ENCODE measurements at places on chromosomes 6 and 20.
A peak's percentile ranks its signal among the peaks of the same experiment; 100 is the strongest.

- no peak for DNase-seq
Observed at GRCh38 chr6:116364321-116364720, 6.4 kb upstream of the DSE start.

DNA sequence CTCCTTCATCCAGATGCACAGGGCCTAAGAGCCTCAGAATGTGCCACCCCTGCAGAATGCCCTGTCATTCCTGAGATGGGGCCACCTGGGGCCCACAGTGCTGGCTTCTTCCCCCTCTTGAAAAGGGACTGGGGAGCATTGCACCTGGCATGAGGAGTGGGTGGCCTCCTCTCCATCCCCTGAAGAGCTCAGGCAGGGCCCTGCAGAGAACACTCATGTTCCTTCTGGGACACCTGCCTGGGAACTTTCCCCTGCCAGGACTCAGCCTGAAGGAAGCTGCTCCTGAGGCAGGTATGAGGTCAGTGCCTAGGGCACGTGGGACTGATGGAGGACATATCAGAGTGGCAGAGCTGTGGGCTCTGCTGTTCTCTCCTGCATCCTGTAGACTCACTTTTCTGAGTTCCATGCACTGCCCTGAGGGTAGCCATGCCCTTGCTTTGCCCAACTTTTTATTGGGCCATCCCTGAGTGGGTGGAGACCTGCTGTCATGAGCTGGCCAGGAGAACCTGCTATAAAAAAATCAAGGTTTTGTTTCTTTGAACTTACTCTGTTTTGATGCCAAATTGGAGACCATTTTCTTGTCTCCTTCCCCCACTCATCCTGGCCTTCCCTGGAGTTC lies 19.5 kb downstream of the CCDC167 start:
- DNase-seq: no peak

DNA sequence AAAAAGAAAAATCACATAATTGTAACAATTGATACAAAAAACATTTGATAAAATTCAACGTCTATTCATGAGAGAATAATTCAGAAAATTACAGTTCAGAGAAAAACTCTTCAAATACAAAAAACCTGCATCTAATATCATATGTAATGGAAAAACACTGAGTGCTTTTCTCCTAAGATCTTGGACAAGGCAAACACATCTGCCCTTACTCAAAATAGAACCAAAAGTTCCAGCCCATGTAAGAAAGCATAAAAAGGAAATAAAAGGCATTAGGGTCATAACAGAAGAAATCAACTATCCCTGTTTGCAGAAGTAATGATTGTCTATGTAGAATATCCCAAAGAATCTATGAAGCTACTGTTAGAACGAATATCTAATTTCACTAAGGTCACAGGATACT lies 721.4 kb downstream of the RFPL4B start:
- DNase-seq: no peak

DNA sequence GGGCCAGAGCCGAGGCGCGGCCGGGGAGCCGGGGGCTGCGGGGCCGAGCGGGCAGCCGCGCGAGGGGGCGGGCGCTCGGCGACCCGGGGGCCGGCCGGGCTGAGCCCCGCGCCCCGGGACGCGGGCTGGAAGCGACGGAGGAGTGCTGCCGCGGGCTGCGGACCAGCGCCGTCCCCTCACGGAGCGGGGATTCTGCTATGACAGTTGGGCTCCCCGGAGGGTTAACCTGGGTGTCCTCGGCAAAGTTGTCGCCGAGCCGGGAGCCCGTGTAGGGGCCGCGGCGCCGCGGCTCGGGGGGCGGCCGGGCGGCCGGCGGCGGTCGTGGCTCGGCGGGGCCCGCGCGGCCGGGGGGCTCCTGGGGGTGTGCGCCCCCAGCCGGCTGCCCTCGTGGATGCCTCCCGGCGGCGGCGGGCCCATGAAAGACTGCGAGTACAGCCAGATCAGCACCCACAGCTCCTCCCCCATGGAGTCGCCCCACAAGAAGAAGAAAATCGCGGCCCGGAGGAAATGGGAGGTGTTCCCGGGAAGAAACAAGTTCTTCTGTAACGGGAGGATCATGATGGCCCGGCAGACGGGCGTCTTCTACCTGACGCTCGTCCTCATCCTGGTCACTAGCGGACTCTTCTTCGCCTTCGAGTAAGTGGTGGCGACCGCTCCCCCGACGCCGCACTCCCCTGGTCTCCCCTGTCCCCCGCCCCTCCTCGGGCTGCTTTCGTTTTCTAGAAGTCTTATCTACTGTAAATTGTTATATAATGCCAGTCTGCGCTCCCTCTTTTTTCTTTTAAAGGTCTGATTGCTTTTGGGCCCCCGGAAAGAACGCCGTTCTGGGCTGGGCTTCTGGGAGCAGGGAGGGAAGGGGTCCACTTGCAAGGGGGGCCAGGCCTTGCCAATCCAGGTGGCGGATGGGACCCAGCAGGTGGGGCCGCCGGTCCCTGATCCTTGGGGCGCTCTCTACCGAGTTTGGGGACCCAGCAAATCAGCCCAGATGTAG lies 936 bp downstream of the ZDHHC14 start:
- peak; percentile 75 for DNase-seq

DNA sequence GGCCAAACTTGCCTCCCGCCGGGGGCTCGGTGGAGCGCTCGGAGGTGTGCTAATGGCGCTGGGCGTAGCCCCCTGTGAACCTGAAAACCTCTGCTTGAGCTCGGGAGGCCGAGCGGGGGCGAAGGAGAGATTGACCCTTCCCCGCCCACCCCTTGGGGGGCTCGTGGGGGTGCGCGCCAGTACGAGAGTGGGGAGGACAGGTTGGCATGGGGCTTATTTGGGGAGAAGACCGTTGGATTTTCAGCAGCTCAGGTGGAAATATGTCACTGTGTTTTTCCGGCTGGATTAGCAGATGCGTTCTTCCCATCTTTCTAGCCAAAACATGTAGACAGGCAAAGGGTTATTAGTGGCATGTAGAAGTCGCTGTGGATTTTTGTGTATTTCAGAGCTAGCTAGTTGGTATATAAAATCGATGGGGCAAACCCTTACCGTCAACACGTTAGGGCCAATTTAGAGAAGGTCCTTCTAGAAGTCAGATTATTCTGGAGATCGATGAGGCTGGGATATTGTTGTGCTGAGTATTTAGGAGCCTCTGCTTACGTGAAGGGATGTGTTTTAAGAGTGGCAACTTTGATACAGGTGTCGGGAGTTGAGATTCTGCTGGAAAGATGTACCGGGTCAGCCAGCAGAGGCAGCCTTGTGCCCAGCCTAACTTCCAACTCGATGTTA lies 525 bp downstream of the NCOA7 start:
- DNase-seq: peak; percentile 66

DNA sequence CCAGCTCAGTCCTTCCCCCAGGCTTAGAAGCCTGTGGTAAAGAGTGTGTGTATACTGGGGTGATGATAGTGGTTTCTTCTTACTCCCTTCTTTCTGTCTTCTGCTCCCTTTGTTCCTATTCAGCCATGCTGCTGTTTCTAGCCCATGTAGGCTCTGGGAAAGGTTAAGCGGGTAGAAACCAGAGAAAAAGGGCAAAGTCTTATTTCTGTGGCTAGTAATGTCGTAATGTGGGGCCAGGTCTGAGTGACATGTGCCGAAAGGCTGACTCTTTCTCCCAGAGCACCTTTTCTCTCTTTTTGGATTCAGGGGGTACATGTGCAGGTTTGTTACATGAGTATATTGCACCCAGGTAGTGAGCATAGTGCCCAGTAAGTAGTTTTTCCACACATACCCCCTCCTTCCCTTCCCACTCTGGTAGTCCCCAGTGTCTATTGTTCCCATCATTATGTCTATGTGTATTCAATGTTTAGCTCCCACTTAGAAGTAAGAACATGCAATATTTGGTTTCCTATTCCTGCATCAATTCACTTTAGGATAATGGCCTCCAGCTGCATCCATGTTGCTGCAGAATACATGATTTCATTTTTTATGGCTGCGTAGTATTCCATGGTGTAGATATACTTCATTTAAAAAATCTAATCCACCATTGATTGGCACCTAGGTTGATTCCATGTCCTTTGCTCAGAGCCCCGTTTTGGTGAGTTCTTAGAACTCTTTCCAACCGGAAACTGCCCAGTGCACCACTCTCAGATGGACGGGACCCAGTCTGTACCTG lies 74.3 kb downstream of the EFHC1 start:
- no peak for DNase-seq

GRCh38 chr20:39855056-39855455 lies 834.0 kb downstream of the MAFB start:
- DNase-seq: no peak

DNA sequence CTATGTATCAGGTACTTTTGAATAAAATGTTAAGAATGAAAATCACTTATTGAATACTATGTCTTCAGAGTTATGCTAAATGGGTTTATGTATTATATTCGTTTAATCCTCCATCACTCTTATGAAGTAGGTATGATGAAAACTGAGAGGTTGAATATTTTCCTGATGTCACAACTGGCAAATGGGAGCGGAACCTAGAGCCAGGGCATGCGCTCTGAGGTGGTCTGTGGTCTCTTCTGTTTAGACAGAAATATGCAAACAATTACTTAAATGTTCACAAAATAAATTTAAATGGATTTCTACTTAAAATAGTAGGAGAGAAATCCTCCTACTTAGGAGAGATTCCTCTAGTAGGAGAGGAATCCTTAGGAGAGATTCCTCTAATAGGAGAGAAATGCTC lies 21.3 kb upstream of the UTRN start:
- DNase-seq: no peak

- DNase-seq: no peak
Observed at GRCh38 chr6:68160348-68160747, 474.7 kb upstream of the ADGRB3 start.

DNA sequence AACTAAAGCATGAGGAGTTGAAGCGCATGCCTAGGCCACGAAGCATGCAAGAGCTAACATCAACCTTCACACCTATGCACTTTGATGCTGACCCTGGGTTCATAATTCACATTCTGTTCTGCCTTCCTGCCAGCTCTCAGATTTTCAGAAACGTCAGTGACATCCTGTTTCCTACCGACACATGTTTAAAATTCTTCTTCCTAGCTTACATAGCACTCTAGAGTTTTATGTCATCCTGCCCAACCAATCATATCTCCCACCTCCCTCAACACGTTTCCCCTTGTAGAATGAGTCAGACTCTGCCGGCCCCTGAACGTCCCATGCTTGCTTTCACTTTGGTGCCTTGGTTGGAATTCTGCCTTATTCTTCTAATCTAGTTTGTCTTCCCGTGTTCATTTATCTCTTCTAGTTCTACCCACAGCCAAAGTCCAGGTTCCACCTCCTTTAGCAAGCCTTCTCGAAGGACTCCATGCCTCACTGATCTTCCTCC lies 97.2 kb upstream of the MAP7 start:
- peak; percentile 83 for DNase-seq

GRCh38 chr6:17987697-17988421 lies 424 bp upstream of the KIF13A start:
- peak; percentile 90 for DNase-seq

DNA sequence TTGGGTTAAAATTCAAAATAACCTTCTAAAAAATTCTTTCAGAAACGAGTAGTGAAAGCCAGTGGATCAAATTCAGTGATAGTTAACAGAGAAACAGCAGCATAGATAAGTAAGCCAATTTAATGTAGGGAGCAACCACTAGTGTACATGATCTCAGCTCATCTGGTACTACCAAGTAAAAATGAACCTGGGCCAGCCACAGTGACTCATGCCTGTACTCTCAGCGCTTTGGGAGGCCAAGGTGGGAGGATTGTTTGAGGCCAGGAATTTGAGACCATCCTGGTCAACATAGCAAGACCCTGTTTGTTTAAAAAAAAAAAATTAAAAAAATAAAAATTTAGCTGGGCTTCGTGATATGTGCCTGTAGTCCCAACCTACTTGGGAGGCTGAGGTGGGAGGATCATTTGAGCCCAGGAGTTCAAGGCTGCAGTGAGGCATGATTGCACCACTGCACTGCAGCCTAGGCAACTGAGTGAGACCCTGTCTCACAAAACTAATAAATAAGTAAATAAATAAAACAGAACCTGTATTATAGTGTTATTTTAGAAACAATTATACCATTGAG lies 32.4 kb downstream of the CBFA2T2 start:
- DNase-seq: no peak

DNA sequence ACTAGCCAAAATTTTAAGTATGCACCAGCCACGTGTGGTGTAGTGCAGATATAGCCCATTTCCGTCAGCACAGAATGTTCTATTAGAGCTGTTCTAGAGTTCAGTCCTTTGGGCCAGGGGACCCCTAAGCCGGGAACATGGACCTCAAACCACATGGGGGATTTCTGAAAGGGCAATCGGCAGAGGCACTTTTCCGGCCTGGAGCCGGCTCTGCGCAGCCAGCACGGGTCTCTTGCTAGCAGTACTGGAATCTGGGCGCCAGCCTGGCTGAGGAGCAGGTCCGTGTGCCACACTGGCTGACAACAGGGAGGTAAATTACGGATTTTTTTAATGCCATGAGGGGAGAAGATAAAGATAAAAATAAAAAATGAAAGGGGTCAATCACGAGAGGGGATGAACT lies 120.5 kb downstream of the SULF2 start:
- DNase-seq: no peak

GRCh38 chr6:41887331-41887751 lies 7.8 kb downstream of the USP49 start:
- no peak for DNase-seq

- DNase-seq: no peak
Observed at GRCh38 chr6:149899486-149899885, 1.6 kb upstream of the RAET1E start.

GRCh38 chr20:41587523-41587922 lies 30.7 kb downstream of the CHD6 start:
- DNase-seq: no peak

DNA sequence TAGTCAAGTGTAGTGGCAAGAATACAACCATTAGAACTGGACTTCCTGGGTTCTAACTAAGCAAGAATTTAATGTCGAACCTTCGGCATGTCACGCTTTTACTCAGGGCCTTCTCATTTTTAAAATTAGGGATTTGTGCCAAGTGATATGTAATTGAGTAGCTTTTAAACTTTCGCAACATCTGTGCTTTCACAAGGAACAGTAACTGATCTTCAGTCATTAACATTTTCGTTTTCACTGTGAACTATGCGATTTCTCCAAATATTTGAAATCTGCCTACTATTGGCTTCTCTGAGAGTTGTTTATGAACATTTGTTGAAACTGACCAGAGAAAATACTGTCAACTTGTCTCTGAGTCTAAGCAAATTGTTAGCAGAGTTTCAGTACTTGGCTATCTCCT lies 27.6 kb downstream of the GRM1 start:
- DNase-seq: no peak

- DNase-seq: no peak
Observed at GRCh38 chr6:16132909-16133308, 4.0 kb downstream of the MYLIP start.

- DNase-seq: no peak
Observed at GRCh38 chr6:37362101-37362828, 8.5 kb downstream of the RNF8 start.

- no peak for DNase-seq
Observed at GRCh38 chr20:63802469-63803240, 28.4 kb downstream of the ZBTB46 start.

DNA sequence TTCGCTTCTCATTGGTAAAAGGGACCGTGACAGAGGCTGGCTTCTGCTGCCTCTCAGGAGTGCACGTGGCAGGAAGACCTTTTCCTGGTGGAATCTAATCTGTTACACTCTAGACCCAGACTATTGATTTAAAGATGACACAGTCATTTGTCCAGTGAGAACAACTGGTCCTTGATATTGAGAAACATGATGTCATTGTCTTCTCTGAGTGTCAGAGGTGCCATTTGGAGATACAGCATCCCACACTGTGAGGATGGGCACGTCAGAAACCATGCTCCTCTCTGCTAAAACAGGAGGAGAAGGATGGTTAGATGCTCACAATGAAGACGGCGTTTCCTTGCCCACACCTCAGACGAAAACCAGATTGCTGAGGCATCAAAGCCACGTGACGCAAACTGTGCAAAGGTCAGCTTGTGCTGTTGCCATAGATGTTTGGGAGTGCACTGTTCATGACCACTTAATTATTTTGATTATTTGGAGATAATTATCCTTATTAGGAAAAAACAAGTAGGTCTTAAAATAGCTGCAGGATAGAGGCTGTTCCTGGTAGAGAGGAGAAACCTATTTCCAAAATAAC lies 169.0 kb downstream of the SMOC2 start:
- no peak for DNase-seq
